ENCODE measurements at places on chromosomes 13 and 19.

DNA sequence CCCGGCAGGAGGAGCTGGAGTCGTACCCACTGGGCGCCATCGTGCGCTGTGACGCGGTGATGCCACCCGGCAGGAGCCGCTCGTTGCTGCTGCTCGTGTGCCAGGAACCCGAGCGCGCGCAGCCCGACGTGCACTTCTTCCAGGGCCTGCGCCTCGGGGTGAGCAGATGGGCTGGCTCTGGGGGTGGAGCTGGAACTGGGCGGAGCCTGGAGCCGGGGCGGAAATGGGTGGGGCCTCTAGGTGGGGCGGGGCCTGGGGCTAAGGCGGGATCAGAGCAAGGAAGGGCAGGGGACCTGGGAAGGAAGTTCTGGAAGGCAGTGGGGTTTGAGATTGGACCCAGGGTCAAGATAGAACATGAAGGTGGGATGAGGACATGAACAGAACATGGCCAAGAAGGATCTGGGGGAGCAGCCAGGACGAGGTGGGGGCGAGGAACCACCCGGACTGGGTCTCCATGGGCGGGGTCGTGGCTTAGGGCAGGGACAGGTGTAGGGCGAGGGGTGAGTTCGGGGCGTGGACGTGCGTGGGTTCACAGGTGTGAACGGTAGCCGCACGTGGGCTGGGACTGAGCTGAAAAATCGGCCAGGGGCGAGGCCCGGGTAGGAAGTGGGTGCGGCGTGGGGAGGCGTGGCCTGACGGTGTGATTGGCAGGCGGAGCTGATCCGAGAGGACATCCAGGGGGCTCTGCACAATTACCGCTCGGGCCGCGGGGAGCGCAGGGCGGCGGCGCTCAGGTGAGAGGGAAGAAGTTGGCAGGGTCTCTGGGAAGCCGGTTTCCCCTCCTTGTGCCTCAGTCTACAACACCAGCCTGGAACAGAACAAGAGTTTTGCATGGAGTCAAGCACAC is 4.7 kb downstream of the EPS8L1 start:
- DNase-seq, result no peak

DNA sequence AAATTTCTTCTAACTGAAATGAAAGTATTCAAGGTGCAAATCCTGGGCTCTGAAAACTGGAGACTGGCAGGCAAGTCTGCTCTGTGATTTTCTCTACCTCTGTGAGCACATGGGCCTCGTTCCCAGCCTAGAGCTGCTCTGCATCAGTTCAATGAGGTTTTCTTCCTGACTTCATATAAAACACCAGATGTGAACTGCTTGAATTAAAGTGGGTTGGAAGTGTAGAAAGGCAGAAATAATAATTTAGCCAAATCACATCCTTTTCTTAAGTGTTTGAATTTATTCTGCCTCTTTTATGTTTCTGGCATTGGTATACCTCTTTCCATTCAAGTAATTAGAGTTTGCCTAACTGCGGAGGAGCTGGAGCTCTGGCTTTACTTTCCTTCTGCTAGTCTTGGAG is 540.8 kb downstream of the OLFM4 start:
- no peak for DNase-seq

GRCh38 chr19:33434069-33434885 is 60.8 kb downstream of the CEBPG start:
- no peak for DNase-seq

GRCh38 chr19:42098781-42099180 is 22.8 kb downstream of the ZNF574 start:
- DNase-seq, result no peak

- no peak for DNase-seq
These were observed 496.2 kb downstream of the COG6 start for GRCh38 chr13:40151673-40152072.

GRCh38 chr19:6065685-6066374 is 44.5 kb downstream of the RFX2 start:
- DNase-seq, result peak; percentile 85

GRCh38 chr19:33444562-33445441 is 71.3 kb downstream of the CEBPG start:
- no peak for DNase-seq

- DNase-seq, result no peak
These were observed 186.6 kb downstream of the TM9SF2 start for GRCh38 chr13:99687723-99688397.

DNA sequence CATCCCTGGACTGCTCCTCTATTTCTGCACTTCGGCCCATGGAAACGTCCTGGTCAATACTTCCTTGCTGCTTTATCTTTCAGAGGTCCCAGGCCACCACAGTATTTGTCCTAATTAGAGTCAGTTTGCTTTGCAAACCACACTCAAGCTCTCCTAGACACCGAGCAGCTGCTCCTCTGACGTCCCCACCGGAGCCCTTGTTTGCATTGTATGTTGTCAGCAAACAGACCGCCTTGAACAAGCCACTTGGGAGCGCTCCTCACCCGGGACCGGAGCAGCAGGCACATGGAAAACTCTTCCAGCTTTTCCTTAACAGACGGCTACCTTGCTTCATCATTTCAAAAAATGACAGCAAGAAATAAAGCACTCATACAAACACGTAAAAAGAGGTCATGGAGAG is 51.5 kb upstream of the GTF3A start:
- no peak for DNase-seq

GRCh38 chr19:3034406-3034655 is 5.3 kb upstream of the TLE2 start:
- no peak for DNase-seq

- no peak for DNase-seq
These were observed 1235.2 kb upstream of the SLC10A2 start for GRCh38 chr13:104301171-104301975.

- DNase-seq, result no peak
These were observed 830.2 kb upstream of the KLHL1 start for GRCh38 chr13:70938462-70938861.

GRCh38 chr13:45828256-45828968 is 23.1 kb downstream of the SIAH3 start:
- DNase-seq, result no peak
